ENCODE measurements at places on chromosomes 6 and 20. TPM values are rescaled to one million over a fixed set of nuclear protein-coding genes. Genes with fewer than 3 reads are reported as not detected.

Gene WDR27
- 38.0 TPM for total RNA-seq

- no peak overlapping the region for H3K4me3 ChIP-seq
- H3K27ac ChIP-seq, result no peak overlapping the region
- H3K27me3 ChIP-seq, result peaks cover 2% of the 10 kb centered on the region
These were observed 174.2 kb downstream of the DLL1 start for GRCh38 chr6:170116636-170117035.

Gene DLK2
- 0.53 TPM for total RNA-seq

GRCh38 chr6:165274611-165275010 lies 34.8 kb downstream of the C6orf118 start:
- H3K4me3 ChIP-seq, result no peak overlapping the region
- DNase-seq, result no peak
- H3K27me3 ChIP-seq, result no peaks in the 10 kb centered on the region
- H3K27ac ChIP-seq, result no peak overlapping the region
- no peaks in the 10 kb centered on the region for H3K36me3 ChIP-seq

DNA sequence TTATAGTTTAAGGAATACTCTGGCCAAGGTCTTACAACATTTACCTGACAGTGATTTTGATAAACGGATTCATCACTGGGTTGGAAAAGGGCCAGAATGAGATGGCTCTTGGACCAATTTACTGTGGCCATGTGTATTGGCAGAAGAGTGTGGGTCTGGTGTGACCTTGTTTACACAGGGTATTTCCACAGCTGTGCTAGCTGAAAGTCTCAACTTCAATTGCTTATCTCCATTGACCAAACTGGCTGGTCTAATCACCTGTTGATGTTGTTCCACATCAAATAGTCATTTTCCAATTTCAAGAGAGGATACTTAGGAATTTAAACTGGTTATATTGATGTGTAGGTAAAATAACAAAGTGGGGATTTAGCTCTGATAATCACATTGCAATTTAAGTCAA lies 501.6 kb upstream of the MAP3K7 start:
- no peak overlapping the region for H3K4me3 ChIP-seq
- H3K36me3 ChIP-seq, result no peaks in the 10 kb centered on the region
- H3K27ac ChIP-seq, result no peak overlapping the region
- no peaks in the 10 kb centered on the region for H3K27me3 ChIP-seq

Gene ESF1
- total RNA-seq, result 12.4 TPM

Gene APCDD1L
- not detected for total RNA-seq

- H3K27ac ChIP-seq, result no peak overlapping the region
- no peak for DNase-seq
- no peak overlapping the region for H3K4me3 ChIP-seq
- no peaks in the 10 kb centered on the region for H3K27me3 ChIP-seq
- no peaks in the 10 kb centered on the region for H3K36me3 ChIP-seq
These were observed 50.8 kb downstream of the UTRN start for GRCh38 chr6:144335914-144336313.

DNA sequence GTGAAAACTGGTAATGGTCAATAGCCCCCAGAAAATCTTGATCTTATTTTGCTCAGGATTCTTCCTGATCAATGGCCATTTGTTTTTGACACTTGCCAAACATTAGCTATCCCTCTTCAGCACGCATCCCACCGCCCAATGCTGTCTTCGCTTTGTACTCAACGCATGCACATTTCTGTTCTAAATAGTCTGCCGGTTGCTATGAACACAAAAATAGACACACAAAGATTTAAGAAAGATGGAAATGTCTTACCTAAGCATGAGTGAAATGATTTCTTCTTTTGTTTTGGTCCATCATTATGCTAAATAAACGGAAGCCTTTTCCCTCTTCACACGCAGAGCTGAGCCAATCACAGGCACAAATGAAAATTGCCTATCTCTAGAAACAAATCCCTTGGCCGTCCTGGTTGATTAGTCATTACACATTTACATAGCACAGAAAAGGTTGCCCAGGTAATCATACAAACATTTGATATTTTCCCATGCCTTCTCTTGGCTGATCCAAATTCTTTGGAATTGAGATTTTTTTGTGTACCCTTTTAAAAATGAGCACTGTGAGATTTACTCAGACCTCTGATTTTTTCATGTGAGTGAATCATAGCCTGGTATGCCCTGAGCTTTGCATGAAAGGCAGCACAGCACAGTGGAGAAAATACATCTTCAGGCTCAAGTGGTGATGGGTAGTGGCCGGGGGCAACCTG lies 70.5 kb upstream of the FAM184A start:
- no peak for DNase-seq
- H3K4me3 ChIP-seq, result no peak overlapping the region
- H3K27me3 ChIP-seq, result no peaks in the 10 kb centered on the region
- H3K27ac ChIP-seq, result no peak overlapping the region
- H3K4me1 ChIP-seq, result peaks cover 22% of the 10 kb centered on the region
